ENCODE measurements at places on chromosomes 3 and 15. TPM values are rescaled to one million over a fixed set of nuclear protein-coding genes. Genes with fewer than 3 reads are reported as not detected.

ATP13A5 gene
- not detected for total RNA-seq

CCPG1 gene
- total RNA-seq, result 43.2 TPM

KNG1 gene
- not detected for total RNA-seq

CCR1 gene
- total RNA-seq, result 0.19 TPM

SLC30A4 gene
- 6.7 TPM for total RNA-seq

MINAR1 gene
- 0.52 TPM for total RNA-seq

GOLGA8F gene
- 0.11 TPM for total RNA-seq

CPEB1 gene
- total RNA-seq, result 6.0 TPM

DCP1A gene
- 13.4 TPM for total RNA-seq

OXTR gene
- total RNA-seq, result 18.2 TPM

NDN gene
- total RNA-seq, result 31.4 TPM

CELF6 gene
- 0.46 TPM for total RNA-seq

CAMK2N2 gene
- 0.69 TPM for total RNA-seq

TMOD2 gene
- 5.8 TPM for total RNA-seq

FSTL1 gene
- total RNA-seq, result 194 TPM

NRROS gene
- total RNA-seq, result 1.0 TPM

ZNF80 gene
- 0.06 TPM for total RNA-seq

PLIN1 gene
- 0.06 TPM for total RNA-seq

TTLL13 gene
- total RNA-seq, result not detected

ASB7 gene
- total RNA-seq, result 11.0 TPM

CHRNA3 gene
- not detected for total RNA-seq

GPR156 gene
- 1.5 TPM for total RNA-seq
